SW480 (cell line): ENCODE measurements at places on chromosomes 13 and 19.

DNA sequence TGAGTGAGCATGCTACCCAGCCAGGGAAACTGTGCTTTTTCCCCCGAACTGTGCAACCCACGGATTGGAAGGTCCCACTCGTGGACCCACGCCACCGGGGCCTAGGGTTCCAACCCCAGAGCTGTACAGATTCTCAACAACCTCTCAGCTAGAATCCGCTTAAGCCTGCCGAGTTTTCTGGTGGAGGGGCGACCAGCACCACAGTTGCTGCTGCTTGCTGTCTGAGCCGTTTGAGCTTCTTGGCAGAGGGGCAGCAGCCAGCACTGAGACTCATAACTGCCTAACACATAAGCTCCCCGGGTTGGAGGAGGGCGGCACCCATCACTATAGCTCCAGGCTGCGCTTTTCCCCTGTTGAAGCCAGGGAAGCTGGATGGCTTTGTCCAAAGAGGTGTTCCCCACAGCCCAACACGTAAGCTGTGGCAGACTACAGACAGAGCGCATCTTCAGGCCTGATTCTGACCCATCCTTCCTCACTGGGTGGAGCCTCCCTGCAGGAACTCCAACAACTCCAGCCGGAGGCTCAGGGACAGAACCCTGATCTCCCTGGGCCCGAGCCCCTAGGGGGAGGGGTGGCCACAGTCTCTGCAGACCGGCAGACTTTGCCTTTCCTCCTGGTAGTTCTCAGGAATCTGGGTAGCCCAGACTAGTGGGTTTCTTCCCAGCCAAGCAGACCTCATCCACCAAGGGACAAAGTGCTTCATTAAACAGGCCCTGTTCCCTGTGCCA lies 871.6 kb downstream of the SLITRK6 start:
- no peak for DNase-seq

DNA sequence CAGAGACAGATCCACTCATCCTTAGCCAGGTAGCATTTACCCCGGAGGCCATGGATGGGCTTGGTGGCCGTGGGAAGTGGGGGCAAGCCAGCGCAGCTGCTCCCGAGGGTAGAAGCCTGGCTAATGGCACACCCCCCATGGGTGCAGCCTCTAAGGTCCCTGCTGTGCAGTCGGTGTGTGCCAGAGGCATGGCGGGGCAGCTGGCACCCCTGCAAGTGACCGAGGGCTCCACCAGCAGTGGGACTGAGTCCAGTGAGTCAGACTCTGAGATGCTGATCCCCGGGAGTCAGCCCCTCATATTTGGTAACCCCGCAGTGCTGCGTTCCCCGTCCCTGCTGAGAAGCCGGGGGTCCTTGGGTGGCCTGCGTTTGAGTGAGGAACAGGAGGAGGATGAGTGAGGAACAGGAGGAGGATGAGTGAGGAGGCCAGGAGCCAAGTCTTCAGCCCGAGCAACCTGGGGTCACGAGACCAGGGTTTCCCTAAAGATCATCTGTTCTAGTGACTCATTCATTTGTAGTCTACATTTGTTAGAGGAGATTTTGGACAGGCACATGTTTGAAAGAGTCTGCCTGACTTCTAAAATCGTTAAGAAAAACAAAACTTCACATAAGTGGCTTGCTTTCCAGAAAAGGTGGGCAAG lies 180.7 kb downstream of the STK24 start:
- no peak for DNase-seq

- no peak for DNase-seq
Observed at GRCh38 chr19:7211191-7211951, 82.8 kb downstream of the INSR start.

DNA sequence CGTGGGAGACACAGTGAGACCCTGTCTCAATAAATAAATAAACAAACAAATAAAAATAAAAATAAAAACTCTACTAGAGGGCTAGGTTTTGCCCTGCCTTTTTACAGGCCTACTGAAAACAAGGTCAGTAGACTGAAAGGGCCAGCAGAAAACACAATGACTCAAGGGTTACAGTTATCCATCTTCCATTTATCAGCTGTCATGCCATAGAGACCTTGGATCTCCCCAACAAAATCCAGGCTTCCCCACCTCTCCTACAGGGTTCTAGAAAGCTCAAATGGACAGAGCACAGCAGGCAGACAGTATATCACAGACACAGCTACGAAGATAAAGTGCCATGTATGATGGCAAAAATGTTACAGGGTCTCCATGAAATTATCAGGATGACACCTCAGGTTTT lies 54.4 kb downstream of the FOXO1 start:
- no peak for DNase-seq

DNA sequence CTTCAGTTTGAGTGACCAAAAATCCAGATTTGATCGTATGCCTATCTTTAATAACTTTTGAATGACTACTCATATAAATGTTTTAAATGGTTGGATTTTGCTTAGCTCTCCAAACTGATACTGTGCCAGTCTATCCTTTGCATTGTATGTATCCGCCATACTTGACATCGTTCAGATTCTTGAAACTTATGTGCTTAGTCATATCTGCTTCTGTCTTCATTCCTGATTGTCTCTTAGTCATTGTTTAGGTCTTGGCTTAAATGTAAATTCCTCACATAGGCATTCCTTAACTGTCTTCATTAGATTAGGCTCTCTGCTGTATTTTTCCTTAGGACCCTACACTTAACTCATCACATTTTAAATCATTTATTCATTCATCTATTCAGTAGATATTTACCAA lies 126.0 kb downstream of the PCCA start:
- DNase-seq: no peak

DNA sequence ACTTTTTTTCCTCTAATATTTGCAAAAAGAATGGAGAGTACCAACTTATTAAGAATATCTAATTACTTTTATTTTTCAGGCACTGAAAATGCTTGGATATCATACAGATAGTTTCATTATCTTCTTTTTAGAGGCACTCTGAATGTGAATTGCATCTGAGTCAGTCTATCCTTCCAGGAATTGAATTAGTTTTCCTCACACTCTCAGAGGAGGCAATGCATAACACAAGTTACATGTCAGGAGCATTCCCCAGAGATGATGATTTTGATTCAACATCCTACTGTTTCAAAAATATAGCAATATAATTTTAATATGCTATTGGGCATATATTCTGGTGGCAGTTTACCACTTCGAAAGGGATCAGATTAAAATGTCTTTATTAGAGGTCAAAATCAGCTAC lies 1315.4 kb downstream of the PCDH9 start:
- no peak for DNase-seq
